ENCODE measurements at places on chromosomes 1 and 21.

- DNase-seq = no peak
Measured at GRCh38 chr1:153883223-153883622, 39.5 kb downstream of the GATAD2B start.

DNA sequence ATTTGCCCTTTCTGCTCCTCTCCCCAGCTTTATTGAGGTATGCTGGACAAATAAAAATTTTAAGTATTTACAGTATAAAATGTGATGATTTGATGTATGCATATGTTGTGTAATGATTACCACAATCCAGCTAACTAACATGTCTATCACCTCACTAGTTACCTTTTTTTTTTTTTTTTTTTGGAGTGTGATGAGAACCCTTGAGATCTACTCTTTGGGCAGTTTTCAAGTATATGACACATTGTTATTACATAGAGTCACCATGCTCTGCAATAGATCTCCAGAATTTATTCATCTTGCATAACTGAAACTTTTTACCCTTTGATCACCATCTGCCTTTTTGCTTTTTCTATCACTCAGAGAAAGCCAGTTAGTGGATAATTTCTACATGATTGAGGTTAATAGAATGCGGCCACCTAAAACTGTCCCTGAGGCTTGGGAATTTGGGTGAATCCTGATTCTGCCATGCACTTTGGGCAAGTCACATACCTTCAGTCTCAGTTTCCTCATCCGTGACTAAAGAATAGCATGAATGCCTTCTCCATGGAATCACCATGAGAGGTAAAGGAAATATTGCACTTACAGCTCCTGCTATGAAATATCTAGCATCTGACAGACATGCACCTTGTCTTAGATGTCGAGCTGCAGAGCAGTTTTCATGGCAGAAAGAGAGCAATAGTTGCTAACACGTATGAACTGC lies 295.2 kb downstream of the DISC1 start:
- DNase-seq = no peak

- DNase-seq = peak; percentile 83
Measured at GRCh38 chr1:19036041-19036812, 79.8 kb upstream of the IFFO2 start.

DNA sequence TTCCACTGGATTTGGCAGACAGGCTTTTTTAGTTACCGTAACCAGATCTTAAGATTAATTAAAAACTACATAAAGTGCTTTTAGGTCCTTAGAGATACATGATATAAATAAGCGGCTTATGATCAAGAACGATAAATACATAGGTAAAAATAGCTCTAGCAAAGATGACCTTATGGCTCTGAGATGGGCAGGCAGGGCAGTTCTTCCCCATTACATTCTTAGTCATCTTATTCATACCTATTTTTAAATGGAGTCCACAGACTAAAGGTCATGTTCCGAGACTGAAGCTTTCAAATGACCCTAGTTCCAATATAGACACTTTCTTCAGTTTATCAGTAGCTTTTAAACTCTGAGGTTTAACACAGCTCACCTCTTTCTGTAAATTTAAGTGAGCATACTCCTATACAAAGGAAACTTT lies 4.3 kb downstream of the MCL1 start:
- DNase-seq = no peak

GRCh38 chr1:221563476-221563921 lies 178.4 kb downstream of the DUSP10 start:
- DNase-seq = no peak

DNA sequence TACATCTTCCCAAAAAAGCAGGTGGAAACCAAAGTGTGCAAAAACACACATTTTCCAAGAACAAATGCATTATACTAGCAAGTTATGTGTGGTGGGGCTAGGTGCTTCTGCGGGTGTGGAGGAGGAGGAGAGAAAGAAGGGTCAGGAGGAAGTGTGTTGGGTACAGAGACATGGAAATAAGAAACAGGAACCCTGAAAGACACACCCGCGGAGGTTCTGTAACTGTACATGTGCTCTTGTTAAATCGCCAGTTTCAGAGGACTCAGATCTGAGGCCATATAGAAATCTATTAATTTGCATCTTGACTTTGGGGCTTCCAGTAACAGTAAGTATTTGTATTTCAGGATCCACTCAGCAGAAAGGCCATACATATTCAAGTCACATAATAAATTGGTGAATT lies 30.9 kb downstream of the ERG start:
- no peak for DNase-seq

GRCh38 chr1:201147396-201148015 lies 6.8 kb downstream of the TMEM9 start:
- no peak for DNase-seq

GRCh38 chr1:107544285-107544684 lies 403.4 kb downstream of the NTNG1 start:
- DNase-seq = no peak

DNA sequence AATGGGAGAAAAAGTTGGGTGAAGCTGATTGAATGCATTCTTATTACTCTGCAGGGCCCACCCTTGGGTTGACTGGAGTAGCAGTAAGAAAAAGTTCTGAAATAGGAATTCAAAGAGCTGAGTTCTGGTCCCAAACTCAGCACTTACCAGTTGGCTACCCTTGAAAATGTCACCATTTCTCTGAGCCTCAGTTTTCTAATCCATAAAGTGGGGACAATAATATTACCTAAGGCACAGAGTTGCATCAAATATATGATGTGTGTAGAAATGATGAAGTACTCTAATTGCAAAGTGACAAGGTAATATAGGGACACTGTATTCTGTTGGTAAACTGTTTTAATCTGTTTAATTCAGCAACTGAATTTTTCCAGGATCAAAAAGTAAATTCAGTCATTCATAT lies 1.2 kb downstream of the LRRC52 start:
- no peak for DNase-seq
